ENCODE measurements at places on chromosomes 3 and 15.
A peak's percentile ranks its signal among the peaks of the same experiment; 100 is the strongest.

DNA sequence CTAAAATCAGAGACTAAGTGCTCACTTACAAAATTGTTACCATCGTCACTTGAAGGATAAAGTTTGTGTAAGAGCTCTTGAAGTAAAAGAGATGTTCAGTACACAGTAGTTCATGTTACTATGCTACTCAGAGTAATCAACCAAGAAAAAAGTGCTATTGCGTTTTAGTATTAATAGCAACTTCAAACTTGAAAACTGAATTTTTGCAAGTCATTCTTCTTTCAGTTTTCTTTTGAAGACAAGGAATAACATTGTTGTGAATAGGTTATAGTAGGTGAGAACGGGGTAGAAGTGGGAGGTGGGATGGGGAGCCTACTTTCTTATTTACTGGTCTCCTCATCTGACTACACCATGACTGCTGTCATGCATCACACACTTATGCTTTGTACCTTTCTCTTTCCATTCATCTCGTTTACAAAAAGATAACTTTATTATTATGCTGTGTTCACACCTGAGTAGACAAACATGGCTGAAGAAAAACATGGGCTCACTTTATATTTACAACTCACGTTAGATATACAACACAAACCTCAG, 39.3 kb upstream of the P3H2 start:
- no peak for DNase-seq

- DNase-seq, result no peak
These were observed 508.8 kb downstream of the RBMS3 start for GRCh38 chr3:29789686-29790085.

DNA sequence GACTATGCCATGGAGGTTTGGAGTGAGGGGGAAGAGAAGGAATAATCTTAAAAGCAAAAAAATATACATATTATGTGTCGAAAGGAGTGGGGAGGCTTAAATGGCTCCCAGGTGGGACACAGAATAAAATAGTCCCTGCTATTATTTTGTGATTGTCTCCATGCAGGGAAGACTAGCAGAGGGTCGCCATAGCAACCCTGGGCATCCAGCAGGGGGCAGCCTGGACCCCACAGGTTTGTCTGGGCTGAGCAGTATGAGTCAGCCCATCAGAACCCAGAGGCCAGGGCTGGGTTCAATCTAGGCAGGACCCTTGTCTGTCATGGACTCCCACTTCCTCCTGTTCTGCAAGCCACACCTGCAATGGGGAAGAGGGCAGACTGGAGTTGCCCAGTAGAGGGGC, 17.6 kb upstream of the LINGO1 start:
- no peak for DNase-seq

DNA sequence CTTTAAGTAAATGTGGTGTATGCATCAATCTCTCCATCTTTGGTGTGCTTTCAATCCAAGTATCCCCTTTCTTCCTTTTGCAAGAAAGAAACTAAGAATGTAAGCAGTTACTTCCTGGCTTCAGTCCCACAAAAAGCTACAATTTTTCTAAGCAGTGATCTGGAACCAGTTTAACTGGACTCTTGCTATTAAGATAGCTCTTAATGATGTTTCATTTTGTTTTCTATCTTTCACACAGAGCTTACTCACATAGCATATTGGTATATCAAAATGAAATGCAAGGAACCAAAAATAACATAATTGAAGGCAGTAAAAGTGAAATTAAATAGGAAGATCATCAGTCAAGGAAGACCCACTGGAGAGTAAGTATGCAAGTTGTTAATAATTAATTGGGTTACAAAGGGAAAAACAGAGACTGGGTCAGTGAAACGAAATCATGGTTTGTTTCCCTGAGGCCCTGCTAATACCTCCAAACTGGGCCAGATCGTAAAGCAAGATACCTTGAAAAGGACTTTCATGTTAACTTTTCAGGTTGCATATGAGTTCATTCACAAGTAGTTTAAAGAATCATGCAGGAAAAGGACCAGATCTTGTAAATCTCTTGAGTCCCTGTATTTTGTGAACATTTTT, 41.9 kb downstream of the GPR160 start:
- no peak for DNase-seq

- no peak for DNase-seq
These were observed 40.8 kb upstream of the ATP1B3 start for GRCh38 chr3:141835557-141836229.

- no peak for DNase-seq
These were observed 71.0 kb upstream of the GALNT15 start for GRCh38 chr3:16103472-16103871.

GRCh38 chr15:32682977-32683630, 34.7 kb upstream of the GREM1 start:
- DNase-seq, result no peak

- no peak for DNase-seq
These were observed 5.5 kb downstream of the ATOSA start for GRCh38 chr15:52673734-52674133.

- no peak for DNase-seq
These were observed 13.8 kb downstream of the SQOR start for GRCh38 chr15:45648521-45649200.

- DNase-seq, result no peak
These were observed 151.7 kb downstream of the ROBO2 start for GRCh38 chr3:77191640-77192039.

GRCh38 chr3:80537680-80538079, 769.9 kb upstream of the ROBO1 start:
- no peak for DNase-seq

DNA sequence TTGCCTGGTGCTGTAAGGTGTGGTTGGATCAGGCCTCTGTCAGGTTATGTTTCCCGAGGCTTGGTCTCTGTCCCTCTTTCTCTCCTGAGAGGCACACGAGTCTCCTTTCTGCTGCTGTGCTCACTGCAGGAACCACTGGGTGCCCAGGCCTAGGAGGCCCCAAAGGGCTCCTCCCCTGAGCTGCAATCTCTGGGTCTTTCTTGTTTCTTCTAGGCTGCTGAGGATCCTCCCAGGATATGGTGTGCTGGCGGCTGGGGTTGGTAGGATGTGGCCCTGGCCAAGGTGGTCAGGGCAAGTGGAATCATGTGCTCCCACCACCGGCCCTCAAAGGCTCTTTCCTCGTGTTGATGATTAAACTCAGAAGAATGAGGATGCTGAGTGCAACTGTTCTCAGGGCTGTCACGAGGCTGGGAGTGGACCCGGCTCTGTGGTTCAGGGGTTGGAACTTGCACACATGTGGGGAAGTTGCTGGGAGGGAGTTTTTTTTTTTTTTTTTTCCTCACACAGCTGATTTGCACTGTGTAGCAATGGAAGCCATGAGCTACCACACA, 43.6 kb upstream of the CTSH start:
- DNase-seq, result no peak

GRCh38 chr15:71336671-71337070, 221.4 kb downstream of the THSD4 start:
- DNase-seq, result no peak

DNA sequence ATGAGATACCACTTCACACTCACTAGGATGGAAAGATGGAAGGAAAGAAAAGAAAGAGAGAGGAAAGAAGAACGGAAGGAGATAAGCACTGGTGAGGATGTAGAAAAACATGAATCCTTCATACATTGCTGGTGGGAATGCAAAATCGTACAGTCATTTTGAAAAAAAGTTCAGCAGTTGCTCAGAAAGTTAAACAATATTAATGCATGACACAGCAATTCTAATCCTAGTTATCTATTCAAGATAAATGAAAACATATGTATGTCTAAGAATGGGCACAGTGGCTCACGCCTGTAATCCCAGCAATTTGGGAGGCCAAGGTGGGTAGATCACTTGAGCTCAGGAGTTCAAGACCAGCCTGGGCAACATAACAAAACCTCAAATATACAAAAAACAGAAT, 59.1 kb downstream of the SENP7 start:
- no peak for DNase-seq

- no peak for DNase-seq
These were observed 33.8 kb downstream of the EFL1 start for GRCh38 chr15:82228750-82229149.

DNA sequence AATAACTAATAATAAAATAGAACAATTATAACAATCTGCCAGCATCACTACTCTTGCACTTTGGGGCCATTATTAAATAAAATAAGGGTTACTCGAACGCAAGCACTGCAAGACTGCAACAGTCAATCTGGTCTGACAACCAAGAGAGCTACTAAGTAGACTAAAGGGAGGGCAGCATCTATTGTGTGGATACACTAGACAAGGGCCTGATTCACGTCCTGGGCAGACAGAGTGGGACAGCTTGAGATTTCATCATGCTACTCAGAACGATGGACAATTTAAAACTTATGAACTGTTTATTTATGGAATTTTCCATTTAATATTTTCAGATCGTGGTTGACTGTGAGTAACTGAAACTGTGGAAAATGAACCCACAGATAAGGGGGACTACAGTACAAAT, 39.5 kb downstream of the TNIK start:
- no peak for DNase-seq

- DNase-seq, result no peak
These were observed 358.2 kb downstream of the SQOR start for GRCh38 chr15:45993072-45993471.

DNA sequence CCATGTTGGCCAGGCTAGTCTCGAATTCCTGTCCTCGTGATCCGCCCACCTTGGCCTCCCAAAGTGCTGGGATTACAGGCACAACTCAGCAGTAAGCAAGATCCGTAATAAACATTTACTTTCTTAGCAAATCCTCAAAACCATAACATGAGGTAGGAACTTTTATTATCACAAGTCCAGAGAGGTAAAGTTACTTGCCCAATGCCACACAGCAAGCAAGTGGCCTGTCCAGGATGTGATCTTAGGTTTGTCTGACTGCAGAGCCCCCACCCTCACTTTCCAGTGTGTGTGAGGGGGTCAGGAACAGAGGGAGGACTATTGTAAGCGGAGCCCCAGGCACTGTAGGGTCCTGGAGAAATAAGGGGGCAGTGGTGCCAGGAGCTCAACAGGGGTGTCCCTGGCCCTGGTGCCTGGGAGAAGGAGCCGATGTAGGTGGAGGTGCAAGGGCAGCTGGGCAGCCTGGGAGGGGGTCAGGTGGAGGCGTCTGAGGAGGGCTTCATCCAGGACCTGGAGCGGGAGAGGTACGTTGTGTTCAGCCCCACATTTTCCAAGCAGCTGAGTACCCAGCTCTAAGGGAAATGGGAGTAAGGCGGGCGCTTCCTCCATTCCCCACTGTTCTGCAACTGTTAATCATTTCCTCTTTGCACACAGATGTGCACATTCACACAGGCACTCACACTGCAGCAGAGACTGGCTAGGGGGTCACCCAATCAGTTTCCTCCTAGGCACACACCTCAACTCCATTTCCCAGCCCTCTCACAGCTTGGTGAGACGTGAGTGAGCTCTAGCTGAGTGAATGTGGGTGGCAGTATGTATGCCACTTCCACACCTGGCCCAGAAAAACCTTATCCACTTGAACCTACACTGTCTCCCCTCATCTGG, 5.9 kb downstream of the RPUSD3 start:
- DNase-seq, result no peak

DNA sequence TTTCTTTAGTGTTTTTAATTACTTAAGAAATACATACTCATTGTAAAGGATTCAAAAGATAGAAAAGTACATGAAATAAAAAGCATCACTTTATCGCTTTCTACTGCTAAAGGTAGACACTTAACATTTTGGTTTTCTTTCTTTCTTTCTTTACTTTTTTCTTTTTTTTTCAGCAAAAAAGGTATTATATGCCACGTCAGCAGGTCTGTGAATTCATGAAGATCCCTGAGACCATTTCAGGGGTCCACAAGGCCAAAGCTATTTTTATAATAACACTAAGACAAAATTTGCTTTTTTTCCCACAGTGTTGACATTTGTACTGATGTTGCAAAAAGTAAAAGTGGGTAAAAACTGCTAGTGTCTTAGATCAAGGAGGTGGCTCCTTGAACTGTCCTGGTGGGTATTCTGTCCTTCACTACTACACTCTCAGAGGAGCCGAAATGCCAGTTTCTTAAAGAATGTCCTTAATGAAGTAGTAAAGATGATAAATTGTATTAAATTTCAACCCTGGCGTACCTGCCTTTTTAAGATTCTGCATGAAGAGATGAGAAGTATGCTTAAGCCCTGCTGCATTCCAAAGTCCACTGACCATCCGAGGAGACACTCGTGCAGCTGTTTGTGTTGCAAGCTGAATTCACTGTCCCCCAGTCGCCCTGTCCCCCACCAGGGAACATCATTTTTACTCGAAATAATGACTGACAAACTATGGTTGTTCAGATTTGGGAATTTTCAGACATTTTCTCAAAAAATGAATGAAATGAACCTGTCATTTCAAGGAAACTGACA, 106.7 kb upstream of the PIAS1 start:
- DNase-seq, result no peak

- no peak for DNase-seq
These were observed 33.7 kb downstream of the FBLN2 start for GRCh38 chr3:13582366-13583250.

GRCh38 chr3:36911990-36912804, 32.7 kb downstream of the TRANK1 start:
- DNase-seq, result no peak

DNA sequence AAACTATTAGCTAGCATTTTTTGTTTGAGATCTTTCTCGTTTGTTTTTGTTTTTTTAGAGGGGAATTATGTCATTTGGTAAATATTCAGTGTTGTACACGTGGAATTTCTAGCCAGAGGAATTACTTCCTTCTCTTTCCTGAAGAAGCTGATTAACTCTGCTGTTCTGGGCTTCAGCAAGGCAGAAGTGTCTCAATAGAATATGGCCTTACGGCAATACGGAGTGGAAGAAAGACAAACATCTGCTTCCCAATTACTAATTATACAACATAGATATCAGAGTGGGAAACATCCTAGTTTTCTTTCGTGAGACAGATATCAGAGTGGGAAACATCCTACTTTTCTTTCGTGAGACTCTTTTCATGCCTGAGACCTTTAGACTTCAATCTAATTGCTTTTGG, 11.9 kb downstream of the P3H2 start:
- no peak for DNase-seq

GRCh38 chr15:43169888-43170287, 15.3 kb upstream of the CCNDBP1 start:
- no peak for DNase-seq

DNA sequence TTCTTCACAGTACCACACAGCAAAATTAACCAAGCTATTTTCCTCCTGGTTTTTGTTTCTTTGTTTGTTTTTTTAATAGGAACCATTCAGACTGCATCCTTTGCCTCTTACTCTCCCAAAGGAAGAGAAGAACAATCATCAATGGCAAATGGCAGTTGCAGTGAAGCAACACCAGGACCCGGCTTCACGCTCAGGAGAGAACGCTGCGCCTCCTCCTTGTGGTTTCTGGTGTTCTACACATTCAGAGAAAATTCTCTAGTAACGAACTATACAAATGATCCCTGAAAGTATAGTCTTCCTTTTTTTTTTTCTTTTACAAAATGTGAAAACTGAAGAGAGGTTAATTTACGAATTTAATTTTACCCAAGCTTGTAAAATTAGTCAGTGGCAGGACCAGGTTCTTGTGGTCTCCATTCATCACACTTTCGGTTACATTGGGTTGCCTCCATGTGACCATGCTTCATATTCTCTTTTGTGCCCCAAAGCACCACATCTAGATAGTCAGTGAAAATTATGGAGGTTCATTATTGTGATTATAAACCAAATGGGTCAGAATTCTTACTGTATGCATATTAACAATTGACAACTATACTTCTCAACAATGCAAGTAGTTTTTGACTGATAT, 10.6 kb upstream of the MINDY2 start:
- DNase-seq, result no peak

- no peak for DNase-seq
These were observed 66.1 kb downstream of the ETFA start for GRCh38 chr15:76245072-76245610.

- peak; percentile 2 for DNase-seq
These were observed 15.1 kb downstream of the GOLIM4 start for GRCh38 chr3:168080499-168081170.

- no peak for DNase-seq
These were observed 550.0 kb downstream of the AGBL1 start for GRCh38 chr15:86629409-86630356.

- peak; percentile 44 for DNase-seq
These were observed 110.1 kb downstream of the KCNMB2 start for GRCh38 chr3:178646186-178646862.
